ENCODE measurements at places on chromosomes 3 and 15.

GRCh38 chr3:23422517-23422851, 219.4 kb downstream of the UBE2E2 start:
- DNase-seq, result no peak

DNA sequence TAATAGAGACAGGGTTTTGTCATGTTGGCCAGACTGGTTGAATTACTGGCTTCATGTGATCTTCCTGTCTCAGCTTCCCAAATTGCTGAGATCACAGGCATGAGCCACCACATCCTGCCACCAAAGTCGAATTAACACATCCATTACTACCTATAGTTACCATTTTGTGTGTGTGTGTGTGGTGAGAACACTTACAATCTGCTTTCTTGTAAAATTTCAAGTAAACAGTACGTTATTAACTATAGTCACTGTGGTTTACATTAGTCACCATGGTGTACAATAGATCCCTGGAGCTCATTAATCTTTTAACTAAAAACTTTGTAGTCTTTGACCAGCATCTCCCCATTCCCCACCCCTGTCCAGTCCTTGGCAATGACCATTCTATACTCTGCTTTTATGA, 270.0 kb downstream of the NAALADL2 start:
- no peak for DNase-seq

DNA sequence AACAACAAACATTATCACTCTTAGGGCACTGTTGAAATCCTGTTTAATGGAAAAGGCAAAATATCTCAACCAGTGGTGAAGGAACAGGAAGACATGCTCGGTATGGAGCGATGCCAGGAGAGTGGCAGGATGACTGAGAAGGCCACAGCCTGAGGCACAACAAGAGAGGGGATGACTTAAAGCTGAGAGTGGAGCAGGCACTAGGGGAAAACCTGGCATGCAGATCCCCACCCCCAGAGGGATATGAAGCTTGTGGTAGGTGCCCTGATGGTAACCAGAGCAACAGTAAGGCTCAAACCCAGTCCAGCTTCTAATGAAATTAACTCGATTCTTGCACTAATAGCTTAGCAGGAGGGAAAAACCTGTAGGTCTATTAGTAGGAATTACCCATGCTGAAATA, 40.4 kb downstream of the LYSMD4 start:
- no peak for DNase-seq

GRCh38 chr3:15952543-15953175, 154.9 kb upstream of the ANKRD28 start:
- no peak for DNase-seq

- no peak for DNase-seq
Observed at GRCh38 chr3:44939581-44940036, 36.4 kb downstream of the ZDHHC3 start.

DNA sequence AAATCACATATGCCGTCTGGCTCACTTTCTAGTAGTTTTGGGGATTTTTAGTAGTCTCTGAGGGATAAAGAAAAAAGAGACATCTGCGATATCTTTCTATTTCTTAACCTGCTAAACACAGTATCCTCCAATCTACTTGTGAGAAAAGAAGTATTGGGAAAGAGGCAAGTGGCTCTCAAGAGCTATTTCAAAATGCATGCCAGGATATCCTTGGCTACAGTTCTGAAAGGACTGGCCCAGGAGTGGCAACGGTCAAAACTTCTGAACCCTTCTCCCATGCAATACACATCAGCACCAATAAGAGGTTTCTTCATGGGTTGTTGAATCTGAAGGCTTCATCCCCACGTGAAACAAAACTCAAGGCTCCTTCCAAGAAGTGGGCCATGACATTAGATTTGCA, 204.0 kb upstream of the WNT5A start:
- DNase-seq, result no peak

GRCh38 chr3:119313461-119313860, 19.3 kb downstream of the ARHGAP31 start:
- DNase-seq, result no peak

DNA sequence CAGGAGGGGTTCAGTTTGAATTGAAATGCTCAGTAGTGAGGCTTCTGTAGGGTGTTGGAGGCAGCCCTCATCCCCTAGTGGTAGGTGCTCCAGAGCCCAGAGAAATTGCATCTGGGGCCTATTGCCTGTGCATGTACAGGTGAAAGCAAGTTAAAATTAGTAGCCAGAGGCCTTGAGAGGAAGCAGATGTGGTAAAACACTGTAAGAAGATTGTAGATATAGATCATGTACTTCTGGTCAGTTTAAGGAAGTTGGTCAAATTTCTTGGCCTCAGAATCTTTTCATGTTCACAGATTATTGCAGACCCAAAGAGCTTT, 34.6 kb downstream of the IGSF10 start:
- DNase-seq, result no peak

- peak; percentile 94 for DNase-seq
Observed at GRCh38 chr15:38129531-38130204, 123.0 kb upstream of the SPRED1 start.

- DNase-seq, result no peak
Observed at GRCh38 chr3:151866711-151867410, 6.6 kb upstream of the SUCNR1 start.

GRCh38 chr3:67460841-67461510, 193.4 kb downstream of the SUCLG2 start:
- DNase-seq, result no peak

GRCh38 chr15:59998950-59999611, 5.0 kb upstream of the FOXB1 start:
- DNase-seq, result no peak

DNA sequence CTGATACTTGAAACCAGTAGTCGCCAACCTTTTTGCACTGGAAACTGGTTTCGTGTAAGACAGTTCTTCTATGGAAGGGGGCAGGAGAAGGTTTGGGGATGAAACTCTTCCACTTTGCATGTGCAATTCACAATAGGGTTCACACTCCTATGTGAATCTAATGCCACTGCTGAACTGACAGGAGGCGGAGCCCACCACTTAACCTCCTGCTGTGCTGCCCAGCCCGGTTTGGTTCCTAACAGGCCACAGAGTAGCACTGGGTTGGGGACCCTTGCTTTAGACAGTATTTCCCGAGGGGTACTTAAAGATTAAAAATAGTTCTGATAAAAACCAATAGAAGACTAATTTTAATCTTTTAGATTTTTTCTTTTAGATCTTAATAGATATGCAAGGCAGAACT, 11.1 kb downstream of the TFG start:
- no peak for DNase-seq

GRCh38 chr3:29503958-29504357, 223.1 kb downstream of the RBMS3 start:
- peak; percentile 77 for DNase-seq

DNA sequence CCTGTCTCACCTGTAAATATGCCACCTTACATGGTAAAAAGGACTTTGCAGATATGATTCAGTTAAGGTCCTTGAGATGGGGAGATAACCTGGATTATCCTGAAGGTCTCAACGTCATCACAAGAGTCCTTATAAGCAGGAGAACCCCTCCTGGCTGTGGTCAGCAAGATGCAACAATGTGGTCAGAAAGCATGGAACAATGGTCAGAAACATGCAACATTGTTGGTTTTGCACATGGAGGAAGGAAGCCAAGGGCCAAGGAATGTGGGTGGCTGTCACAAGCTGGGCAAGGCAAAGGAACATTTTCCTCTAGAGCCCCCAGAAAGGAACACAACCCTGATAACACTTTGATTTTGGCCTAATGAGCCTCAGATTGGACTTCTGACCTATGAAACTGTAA, 9.4 kb upstream of the SUMF1 start:
- DNase-seq, result no peak

Measured in muscle of arm (tissue), 14 donors.